DMS53 (cell line): ENCODE measurements at places on chromosomes 7 and 10.

DNA sequence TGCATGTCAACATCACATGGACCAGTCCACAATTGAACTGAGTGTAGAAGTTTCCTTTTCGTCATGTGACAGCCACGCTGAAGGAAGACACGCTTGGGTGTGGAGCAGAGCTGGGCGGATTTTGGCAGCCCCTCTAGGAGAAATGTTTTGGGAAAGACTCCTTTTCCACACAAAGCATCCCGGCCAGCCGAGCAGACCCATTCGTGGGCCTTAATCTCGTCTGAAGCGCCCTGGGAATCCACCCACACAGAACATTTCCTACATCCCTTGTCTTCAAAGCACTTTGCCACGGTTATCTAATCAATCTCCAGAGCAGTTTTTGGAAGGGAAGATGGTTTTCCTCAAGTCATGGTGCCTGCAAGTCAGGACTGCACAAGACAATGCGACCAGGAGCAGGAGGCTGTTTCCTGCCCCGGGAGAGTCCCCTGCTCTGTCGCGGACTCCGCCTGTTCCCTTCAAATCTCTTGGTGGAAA lies 8.4 kb upstream of the IFT22 start:
- DNase-seq, result no peak

GRCh38 chr10:108362296-108362695 lies 1197.8 kb upstream of the SORCS1 start:
- DNase-seq, result peak; percentile 9

DNA sequence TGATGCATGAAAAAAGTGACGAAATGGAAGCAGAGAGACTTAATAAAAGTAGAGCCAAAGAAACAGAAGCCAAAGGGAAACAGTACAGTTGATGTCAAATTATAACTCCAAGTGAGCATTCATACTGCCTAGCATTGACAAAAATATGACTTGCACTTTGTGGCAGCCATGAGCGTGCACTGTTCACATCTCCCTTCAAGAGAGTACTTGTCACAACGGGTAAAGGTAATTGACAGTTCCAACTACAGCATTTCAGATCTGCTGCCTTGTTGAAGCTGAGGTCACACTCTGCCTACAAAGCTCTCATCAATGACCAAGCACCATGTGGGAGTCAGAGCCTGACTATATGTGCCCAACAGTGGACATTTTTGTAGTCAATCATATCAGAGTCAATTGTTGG lies 54.3 kb downstream of the IQUB start:
- no peak for DNase-seq

GRCh38 chr10:71573562-71574518 lies 145.7 kb downstream of the C10orf105 start:
- no peak for DNase-seq

- DNase-seq, result peak; percentile 31
These were observed 228.0 kb downstream of the TWIST1 start for GRCh38 chr7:18889436-18889835.

- DNase-seq, result no peak
These were observed 72.5 kb downstream of the LRRC17 start for GRCh38 chr7:102985176-102985783.

GRCh38 chr10:83301732-83302131 lies 837.6 kb upstream of the GHITM start:
- DNase-seq, result peak; percentile 38

DNA sequence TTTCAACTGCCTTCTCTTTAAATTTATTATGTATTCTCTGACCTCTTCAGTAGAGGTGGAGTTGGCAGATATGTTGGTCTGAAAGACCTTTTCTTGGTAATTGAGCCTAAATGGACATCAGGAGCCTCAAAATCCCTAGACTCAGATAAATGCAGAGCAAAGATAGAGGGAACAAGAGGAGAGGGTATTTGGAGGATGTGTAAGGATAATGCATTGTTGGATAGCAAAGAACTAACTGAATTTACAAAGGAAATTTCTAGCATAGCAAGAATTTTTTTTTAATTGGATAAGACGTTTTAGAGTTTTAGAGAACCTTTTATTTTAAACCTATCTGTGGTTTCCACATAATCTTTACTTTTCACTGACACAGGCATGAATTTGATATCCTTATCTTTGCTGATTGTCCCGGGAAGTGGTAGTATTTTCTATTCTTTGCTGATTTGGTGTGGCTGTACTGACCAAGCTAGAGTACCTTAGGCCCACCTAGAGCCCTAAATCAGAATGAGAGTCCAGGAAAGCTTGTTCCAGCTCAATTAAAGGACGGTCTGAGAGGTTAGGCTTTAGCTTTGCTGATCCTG lies 91.3 kb downstream of the NRF1 start:
- no peak for DNase-seq

DNA sequence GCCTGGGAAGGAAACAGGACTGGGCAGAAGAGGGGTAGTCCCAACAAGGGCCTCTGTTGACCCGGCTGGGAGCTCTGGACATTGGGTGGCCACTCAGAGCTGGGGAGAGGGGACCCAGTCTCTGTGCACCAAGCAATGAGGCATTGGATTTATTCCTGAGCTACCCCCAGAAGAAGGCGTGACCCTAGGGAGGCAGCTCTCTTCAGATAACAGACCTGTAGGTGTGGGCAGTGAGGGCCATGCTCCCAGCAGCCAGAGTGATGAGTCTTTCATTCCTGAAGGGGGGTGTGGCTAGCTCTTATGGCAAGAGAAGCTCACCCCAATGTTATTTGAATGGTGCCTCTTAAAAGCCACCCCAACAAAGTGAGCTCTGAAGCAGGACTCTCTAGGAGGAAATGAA lies 20.4 kb downstream of the TEX36 start:
- no peak for DNase-seq

DNA sequence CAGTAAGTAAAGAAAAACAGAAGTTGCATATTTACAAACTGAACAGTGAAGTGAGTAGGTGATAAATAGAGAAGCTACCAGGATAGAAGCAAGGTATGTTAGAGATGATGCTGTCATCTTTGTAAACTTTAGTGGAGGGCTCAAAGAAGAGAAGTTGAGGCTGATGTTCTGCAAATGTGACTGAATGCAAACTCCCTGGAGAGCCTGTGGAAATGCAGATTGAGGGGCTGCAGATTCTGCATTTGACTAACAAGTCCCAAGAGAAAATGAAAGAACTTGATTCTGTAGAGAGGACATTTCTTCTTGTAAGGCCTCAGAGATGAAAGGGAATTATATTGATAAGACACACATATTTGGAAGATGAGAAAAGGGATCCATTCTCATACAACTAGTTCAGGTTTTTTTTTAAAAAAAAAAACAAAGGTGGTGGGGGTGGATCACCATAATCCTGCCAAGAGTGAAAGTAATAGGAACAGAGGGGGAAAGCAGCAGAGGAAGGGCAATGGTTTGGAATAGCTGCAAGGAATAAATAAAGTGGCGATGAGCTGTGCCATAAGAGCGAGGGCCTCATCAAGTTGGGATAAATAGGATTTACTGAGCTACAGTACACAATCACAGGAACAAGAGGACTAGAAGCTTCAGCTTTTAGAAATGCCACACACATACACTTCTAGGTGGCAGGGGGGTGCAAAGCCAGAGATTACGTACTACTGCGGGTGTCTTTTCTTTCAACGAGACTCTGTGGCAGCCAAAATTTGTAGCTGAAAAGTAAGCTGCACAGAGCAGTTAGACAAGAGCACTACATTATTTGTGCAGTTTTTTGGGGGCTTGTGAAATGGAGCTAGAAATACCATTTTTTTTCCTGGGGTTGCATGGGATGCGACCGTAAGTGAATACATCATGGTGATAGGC lies 778.5 kb downstream of the NRG3 start:
- DNase-seq, result no peak
